Activated naive CD4-positive, alpha-beta T cell treated with anti-CD3 and anti-CD28 coated beads, Interleukin-2, amount 50 U/mL, for 72 hours (primary cell): ENCODE measurements at places on chromosomes 2 and 18. TPM values are rescaled to one million over a fixed set of nuclear protein-coding genes. Genes with fewer than 3 reads are reported as not detected.
A peak's percentile ranks its signal among the peaks of the same experiment; 100 is the strongest.

- DNase-seq, result no peak
Observed at GRCh38 chr2:224666951-224667553, 49.1 kb downstream of the CCDC195 start.

XDH gene
- not detected for total RNA-seq

LYG2 gene
- not detected for total RNA-seq

DUSP11 gene
- 31.1 TPM for total RNA-seq

DNA sequence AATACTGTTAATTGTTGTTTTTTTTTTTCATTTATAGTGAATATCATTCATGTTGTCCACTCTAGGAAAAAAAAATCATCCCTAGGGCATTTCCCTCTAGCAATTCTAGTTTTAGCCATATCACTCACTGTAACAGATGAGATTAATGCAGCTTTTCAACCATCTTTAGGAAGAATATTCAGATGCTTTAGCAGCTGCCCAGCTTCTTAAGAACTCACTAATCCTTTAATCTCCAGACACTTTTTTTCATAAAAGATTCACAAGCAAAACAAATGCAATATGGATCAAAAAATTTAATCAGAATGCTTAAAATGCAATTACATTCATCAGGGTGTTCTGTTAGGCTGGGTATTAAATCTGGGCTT is 692.6 kb downstream of the ERBB4 start:
- no peak for DNase-seq

DNA sequence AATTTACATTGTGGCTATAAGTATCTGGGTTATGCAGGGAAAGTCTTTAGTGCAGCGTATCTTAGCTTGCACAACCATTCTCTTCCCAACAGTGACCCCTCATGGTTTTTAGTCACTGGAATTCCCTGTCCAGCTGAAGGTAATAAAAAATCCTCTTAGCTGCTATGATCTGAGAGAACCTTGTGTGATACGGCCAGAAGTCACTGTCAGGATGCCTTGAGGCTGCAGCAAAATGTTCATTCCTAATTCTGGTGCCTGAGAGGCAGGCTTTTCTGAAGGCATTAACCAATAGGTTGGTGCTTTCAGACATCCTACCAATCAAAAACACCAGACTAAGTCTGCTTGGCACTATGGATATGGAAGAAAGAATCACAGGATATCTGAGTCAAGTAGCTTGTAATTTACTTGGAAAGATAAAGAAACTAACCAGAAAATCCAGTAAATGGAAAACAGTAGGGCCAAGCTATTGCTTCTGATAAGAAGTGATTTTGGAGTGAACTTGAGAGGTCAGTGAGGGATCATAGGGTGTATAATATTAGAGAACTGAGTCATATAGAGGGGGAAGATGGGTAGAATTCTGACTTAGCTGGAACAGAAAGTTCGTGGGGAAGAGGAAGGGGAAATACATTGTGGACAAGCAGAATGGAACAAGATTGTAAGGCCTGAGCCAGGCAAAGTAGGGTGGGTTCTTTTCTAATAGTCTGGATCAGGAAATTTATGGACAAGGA is 89.0 kb upstream of the SLC14A2 start:
- DNase-seq, result no peak

GRCh38 chr18:75408554-75409506 is 18.7 kb downstream of the SMIM21 start:
- peak; percentile 28 for DNase-seq

SERPINB2 gene
- total RNA-seq, result not detected

BOLL gene
- not detected for total RNA-seq

- DNase-seq, result no peak
Observed at GRCh38 chr2:196601430-196602306, 37.8 kb upstream of the CCDC150 start.

LOXL3 gene
- total RNA-seq, result 0.20 TPM

PRKAG3 gene
- total RNA-seq, result not detected

SETBP1 gene
- 2.7 TPM for total RNA-seq

MFSD6 gene
- total RNA-seq, result 37.5 TPM

DTNB gene
- total RNA-seq, result 20.0 TPM

SERPINB7 gene
- total RNA-seq, result not detected

GRCh38 chr18:58496937-58497336 is 132.0 kb downstream of the ALPK2 start:
- DNase-seq, result no peak

DNA sequence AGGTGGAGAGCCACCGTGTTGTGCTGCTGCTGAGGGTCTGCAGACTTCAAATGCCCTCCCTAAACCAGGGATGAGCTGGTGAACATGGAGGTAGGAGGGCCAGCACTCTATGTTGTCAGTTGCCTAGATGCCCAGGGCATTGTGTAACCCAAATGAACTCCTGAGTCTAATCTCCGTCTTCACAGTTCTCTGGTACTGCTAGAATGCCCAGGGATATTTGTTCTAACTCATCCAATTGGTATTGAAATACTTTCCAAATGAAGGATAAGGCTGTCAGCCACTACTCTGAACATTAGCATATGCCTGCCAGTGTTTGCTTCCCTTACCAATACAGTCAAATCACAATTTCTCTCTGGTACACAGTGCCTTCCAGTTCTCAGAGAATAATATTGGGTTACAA is 492.6 kb downstream of the SLC4A3 start:
- DNase-seq, result no peak

- DNase-seq, result no peak
Observed at GRCh38 chr2:8679827-8680731, 1.8 kb upstream of the ID2 start.

DNA sequence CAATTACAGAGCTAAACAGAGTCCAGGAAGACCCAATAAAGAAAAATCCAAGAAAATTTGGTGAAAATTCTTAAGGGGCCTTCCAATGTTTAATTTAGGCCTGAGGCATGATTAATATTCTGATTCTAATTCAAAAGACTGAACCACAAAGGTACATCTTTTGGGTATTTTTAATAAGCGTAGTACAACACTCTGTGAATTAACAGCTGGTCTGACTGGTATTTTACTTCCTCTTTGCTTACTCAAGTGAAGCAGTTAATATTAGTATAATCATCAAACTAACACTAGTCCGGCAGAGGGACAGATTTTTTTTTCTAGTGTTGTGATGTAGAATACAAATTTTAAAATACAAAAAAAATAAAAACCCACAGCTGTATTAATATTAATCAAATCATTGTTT is 652.9 kb downstream of the NR4A2 start:
- no peak for DNase-seq

CROCC2 gene
- not detected for total RNA-seq

DNA sequence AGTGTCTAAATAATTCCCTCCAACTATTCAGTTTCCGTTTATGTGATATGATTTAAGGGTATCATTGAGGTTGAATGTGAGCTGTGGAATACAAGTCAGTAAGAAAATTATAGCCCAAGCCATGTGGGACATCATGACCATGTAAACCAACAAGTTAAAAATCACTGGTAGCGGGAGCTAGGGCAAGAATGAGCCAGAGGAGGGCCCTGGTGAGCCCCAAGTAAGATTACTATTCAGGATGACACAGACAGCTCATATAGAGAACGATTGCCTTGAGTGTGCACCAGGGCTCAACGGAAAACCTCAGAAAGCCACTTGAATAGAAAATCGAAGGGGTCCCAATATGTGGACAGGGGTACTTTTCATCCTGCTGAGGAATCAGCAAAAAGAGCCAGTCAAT is 87.8 kb upstream of the RBMS1 start:
- DNase-seq, result no peak

HRH4 gene
- not detected for total RNA-seq

KCNE4 gene
- total RNA-seq, result not detected

GRCh38 chr2:120776649-120777048 is 41.0 kb downstream of the GLI2 start:
- DNase-seq, result no peak

DNA sequence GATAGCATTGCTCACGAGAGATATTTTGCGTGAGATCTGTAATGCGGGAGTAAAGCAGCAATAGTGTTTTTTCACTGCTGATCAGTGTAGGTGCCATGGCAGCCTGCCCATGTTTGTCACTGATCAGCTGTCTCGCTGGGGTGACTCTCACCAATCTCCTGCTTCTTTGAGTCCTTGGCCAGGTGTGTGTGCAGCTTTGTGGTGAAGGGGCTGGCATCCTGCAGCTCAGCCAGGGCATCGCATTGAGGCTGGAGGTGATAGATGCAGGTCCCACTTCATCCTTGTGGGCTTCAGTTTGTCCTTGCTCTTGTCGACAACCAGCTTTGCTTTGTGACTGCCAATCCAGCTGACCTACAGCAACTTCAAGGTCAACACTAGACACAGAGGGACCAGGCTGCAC is 258.3 kb upstream of the CXCR4 start:
- DNase-seq, result no peak

GRCh38 chr2:196750291-196750923 is 49.1 kb downstream of the GTF3C3 start:
- DNase-seq, result no peak

VRK2 gene
- total RNA-seq, result 20.9 TPM

DNA sequence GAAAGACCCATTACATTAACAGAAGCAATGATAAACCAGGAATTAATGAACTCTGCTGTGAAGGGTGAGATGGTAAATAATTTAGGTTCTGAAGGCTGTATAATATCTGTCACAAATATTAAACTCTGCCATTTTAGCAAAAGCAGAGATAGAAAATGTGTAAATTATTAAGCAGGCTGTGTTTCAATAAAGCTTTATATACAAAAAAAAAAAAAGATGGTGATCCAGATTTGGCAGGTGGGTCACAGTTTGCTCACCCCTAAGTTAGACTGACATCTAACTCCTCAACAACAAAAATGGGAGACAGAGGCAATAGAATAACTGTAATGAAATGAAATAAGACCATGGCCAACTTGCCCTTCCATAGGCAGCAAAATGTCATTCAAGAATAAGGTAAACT is 157.3 kb upstream of the FANCL start:
- DNase-seq, result no peak

DNA sequence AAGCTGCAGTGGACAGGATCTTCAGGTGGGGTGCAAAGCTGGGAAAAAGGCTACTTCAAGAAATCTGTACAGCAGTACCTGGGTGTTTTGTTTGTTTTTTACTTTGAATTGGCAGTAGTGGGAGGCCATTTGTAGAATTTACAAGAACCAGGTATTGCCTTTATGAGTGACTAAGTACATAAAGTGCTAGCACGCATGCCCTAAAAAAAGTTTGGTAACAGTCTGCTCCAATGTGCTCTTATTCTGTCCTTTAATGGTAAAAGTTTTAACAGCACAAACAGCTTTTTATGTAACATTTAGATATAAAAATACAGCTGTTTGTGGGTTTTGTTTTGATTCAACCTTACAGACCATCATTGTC is 17.2 kb downstream of the REV1 start:
- DNase-seq, result no peak

DNA sequence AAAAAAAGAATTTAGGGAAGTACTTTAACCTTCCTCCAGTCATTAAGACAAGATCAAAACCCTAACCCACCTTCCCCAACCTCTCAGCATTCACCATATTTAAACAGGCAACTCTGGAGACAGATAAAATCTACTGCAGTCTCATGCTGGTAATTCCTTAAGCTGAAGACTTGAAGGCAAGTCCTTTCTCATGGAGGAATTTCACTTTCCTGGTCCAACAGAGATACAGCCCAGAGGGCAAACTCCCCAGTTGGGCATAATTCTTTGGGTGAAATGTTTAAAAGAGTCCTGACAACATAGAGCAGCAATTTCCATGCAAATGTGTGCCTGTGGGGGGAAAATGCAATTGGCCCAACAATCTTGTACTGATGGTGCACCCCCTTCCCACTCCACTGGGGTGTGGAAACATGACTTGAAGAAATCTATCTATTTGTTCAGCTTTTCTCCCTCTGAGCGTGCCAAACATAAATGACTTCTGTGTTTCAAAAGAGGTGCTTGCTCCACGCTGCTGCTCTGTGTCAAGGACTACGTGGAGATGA is 131.8 kb upstream of the HNRNPA3 start:
- DNase-seq, result no peak

DDX1 gene
- total RNA-seq, result 30.4 TPM

DNA sequence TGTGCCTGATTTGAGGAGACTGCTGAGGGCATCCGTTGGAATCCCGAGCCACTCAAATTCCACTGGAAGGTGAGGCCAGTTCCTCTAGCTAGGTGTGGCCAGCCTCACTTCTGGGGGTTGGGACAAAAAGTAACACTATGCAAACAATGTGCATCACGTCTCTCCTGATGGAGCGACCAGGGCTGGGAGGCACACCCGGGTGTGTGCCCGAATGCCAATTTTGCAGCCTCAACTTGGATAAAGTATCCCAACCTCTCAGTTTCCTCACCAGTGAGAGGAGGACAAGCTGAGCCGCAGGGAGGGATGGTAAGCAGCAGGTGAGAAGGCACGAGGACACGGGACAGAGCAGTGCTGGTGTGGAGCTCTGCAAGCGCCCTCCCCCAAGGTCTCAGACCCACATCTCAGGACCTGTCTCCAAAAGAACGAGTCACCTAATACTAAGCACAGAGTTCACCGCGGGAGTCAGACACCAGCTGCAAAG is 218.3 kb downstream of the HAUS1 start:
- DNase-seq, result no peak

ZAP70 gene
- total RNA-seq, result 164 TPM

DNA sequence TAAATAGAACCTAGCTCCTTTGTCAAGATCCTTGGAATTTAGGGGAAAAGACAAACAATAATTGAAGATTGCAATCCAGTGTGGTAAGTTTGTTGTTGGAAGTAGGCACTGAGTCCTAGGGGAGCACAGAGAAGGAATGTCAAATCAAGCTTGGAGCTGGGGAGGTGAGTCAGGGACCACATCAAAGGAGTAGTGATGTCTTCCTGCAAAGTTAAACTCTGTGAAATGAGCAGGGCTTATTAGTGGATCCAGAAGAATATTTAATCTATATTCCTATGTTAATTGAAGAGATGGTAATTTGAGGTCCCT is 41.7 kb upstream of the NABP1 start:
- no peak for DNase-seq

LAMA1 gene
- total RNA-seq, result not detected

DNA sequence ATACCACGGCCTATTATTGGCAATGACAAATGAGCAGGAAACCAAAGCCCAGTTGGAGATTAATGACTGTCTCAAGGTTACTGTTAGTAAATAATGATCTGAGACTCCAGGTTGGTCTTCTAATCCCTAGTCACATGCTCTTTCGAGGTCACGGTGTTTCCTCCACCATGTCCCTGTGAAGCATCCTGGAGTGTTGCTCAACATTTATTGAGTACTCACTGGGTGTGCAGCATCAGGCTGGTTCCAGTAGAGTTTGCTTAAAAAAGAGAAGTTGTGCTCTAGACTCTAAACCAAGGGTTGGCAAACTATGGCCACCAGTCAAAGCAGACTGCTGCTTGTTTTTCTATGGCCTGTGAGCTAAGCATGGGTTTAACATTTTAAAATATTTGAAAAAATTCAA is 263.8 kb upstream of the ATP5MC3 start:
- DNase-seq, result no peak

CDCA7 gene
- total RNA-seq, result 82.5 TPM

DNA sequence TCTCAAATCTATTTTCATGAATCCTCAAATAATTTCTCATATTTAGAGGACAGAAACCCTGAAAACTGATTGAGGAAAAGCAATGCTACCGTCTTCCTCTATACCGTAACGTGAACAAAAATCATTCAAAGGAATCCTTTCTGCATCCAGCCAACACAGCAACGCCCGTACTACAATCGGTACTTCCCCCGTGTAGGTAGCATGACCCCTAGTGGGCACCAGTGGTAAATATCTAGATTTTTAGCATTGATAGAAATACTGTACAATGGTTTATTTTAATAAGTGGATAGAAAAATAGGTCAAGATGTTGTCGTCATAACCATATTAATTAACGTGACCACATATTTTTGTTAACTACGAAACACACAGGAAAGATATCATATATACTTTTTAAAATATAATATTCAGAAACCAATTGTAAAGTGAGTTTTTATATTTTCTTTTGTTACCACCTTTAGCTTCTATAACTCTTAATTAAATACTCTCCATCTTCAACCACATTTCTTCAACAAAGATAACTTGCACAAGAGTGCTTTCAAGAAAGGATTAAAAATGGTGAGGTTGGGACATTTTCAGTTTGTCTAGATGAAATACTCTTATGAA is 194.1 kb downstream of the SS18 start:
- DNase-seq, result peak; percentile 39
